ENCODE measurements at places on chromosomes 7 and 10. TPM values are rescaled to one million over a fixed set of nuclear protein-coding genes. Genes with fewer than 3 reads are reported as not detected.

DNA sequence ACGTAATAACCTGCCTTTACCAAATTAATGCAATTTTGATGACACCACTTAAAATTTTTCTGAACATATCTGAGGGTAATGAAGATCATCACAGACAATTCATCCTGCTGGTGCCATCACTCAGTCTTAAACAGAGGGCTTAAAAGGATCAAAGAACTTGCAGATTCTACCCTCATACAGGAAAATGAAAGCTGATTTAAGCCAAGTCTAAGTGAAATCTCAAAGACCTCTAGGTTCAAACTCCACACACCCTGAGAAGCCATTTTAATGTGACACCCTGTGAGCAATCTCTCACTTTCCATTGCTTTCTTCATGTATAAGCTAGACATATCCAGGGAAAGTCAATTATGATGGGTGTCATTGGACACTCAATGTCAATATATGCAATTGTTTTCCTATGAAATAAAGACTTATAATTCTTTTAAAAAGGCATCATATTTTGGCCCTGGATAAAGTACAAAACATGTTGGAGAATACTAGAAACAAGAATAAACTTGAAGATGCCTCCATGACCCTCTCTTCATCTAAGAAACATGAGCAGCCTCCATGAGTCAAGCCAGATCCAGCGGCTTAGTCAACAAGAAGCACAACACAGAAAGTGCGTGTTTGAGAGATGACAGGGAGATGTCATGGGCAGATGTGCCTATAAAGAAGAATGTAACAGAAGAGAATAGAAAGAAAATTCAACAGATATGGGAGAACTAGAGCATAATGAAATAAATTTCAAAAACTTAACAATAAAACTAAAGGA lies 291.9 kb downstream of the PARD3 start:
- no peak for DNase-seq

DNA sequence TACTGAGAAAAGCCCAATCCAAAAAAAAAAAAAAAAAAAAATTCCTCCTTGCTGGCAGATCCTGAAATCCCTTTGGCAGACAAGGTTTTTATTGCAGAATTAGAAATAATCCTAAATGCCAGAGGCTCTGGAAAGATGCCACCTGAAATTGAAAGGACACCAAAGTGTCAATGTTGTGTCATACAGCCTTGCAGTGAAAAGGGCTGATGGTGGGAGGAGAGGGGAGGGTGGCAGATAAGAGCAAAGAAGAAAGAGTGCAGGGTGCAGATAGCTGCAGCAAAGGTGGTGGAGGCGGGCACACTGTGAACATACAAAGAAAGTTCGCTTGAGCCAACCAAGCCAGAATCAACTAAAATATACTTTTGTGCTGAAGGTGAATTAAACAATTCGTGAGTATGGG lies 8.2 kb upstream of the OPTN start:
- DNase-seq: no peak

CDK14 gene
- 0.84 TPM for total RNA-seq

DNA sequence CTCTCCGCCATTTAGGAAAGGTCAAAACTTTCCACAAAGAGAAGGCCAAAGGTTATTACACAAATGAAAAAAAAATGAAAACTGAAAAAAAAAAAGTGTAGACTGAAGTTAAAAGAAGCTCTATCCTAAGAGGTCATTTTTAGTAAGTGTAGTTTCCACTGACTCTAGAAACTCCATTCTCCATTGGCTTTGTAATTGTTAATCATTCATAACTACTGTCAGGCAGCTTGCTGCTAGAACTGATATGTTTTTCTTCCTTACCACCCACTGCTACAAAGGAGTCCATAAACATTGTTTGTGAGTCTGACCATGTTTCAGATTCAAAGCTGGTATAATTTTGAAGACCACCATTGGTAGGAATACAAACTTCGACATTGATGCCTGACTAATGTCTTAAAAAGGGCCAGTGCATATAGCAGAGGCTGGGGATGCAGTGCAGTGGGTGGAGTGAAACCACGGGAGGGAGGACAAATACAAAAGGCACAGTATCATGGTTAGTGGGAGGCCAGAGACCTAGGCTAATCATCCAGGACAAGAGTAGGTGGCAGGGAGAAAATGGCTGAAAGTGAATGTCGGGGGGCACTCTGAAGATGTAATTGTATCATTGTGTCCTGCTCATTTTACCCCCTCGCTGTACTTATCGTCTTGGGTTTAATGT lies 16.9 kb upstream of the DYNC1I1 start:
- DNase-seq: no peak

DNA sequence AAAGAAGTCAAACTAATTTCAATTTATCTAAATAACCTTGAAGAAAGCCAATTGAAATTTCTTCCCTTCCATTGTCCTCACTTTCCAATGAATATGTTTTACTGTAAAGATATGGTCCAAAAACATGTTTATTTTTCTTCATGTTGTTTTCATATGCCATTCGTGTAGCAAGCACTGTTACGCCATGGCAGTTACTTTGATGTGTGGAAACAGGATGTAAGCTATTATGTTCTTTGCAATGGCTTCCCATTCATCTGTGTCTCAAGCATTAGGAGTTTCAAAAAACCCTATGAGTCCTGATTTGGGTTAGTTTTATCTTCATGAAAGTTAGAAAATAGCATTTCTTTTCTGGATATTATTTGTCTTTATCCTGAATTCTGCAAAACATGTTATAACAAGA lies 31.0 kb downstream of the GPR141 start:
- no peak for DNase-seq

GRCh38 chr10:93417266-93417665 lies 64.9 kb downstream of the MYOF start:
- no peak for DNase-seq

GRCh38 chr10:454860-455259 lies 234.6 kb downstream of the DIP2C start:
- peak; percentile 30 for DNase-seq

- DNase-seq: no peak
These were observed 41.9 kb downstream of the MET start for GRCh38 chr7:116713918-116714317.

DNA sequence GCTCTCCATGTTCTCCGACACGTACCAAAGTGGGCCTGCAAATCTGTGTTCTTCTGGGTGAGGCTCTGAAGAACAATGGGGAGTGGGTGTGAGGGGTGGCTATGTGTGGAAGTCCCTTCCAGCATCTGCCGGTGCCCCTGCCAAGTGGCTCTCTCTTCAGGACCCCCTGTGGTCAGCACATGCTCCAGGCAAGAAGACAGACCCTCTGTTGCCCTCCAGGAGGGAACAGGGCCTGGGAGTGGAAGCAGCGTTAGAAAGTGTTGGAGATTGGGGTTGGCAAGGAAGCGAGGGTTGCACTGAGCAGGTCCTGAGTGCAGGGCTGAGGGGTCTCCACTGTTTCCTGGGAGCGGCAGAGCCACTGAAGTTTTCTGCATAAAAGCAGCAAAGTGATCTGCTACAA lies 60.5 kb downstream of the EMX2 start:
- DNase-seq: no peak

- DNase-seq: no peak
These were observed 286.4 kb upstream of the MEOX2 start for GRCh38 chr7:15972862-15973275.

PDE1C gene
- not detected for total RNA-seq

ST7 gene
- 8.1 TPM for total RNA-seq

GRCh38 chr7:20932785-20933527 lies 146.3 kb upstream of the SP8 start:
- DNase-seq: no peak

DNA sequence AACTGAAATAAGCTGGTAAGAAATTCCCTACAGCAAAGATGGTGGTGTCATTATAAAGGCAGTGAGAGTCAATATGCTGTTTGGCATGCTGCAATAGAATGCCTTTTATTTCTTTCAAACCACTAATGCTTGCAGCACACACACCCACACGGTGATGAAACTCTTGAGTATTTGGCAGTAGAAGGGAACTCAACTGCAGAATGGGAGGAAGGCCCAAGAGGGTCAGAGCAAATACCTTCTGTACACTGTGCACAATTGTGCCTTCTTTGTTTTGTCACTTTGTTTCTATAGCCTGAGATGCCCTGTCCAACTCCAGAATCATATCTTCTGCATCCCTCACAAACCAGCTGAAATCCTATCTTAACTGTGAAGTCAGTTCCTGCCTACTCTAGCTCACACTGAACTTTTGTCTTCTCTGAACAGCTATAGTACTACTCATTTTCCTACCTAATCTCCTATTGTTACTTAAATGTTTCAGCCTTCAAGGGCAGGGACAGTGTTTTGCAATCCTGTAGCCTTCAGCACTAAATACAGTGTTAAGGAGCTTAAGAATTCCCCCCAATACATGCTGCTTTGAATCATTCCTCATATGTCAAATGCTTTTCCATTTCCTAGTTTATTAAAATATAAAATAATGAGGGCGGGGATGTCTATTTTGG lies 22.2 kb downstream of the MMS19 start:
- no peak for DNase-seq

DNA sequence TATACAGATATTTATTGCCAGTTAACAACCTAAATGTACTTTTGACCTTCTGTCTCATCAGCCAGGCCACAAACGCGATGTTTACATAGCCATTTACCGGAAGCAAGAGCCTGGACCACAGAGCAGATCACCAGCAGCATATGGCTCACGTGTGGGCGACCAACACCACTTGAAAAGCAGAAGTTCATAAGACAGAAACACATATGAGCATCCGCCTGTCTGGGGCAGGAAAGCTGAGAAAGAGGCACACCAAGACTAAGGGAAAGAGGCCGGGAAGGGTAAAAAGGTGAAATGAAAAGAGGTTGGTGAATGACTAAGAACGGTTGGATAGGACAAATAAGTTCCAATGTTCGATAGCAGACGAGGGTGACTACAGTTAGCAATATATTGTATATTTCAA lies 1.3 kb downstream of the ABCB1 start:
- peak; percentile 69 for DNase-seq

- no peak for DNase-seq
These were observed 140.1 kb downstream of the PLXNA4 start for GRCh38 chr7:132436121-132436520.

MRM2 gene
- total RNA-seq: 32.1 TPM

DNA sequence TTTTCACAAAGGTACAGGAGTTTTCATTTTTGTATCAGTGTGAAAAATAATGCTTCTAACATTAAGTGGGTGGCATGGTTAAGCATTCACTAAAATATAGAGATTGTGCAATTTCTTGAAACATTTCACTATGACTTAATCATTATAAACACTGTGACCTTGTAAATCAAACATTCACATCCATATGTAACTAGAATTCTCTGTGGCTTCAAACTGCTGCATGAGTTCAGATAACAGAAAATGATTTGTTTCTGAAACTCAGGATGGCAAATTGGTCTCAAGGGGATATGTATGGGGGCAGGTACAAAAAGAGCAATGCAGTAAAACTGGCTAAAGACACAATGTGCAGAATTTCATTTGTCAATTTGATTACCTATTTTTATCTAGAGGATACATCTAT lies 3.8 kb downstream of the FAM133B start:
- no peak for DNase-seq

DNA sequence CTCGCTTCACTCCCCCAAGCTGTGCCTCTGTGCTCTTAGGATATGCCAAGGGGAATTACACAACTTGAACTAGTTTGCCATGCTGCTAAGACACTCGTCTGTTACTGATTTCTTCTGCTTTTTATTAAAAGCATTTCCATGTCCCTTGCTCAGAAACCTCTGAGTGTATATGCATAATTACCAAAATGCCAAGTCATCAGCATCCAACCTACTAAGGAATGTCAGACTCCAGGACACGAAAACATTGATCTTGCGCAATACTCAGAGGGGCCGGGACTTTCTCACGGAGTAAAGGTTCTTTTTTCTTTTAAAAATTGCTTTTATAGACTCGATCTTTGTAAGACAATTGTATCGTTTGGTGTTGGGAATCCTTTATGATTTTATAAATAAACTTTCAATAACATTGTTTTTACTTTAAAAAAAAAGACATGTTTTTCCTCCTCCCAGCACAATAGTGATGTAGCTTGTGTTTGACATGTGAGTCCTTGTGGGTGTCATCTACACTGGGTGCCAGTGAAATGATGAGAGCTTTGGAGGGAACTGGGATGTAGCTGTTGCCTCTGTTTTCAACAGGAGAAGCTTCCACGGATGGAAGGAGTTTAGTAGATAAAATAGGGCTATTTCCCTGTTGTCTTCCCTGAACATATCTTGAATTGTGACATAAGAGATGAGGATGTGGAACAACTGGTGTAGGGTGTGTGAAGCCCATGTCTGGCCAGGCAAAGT lies 43.6 kb downstream of the CNNM1 start:
- DNase-seq: no peak

DNA sequence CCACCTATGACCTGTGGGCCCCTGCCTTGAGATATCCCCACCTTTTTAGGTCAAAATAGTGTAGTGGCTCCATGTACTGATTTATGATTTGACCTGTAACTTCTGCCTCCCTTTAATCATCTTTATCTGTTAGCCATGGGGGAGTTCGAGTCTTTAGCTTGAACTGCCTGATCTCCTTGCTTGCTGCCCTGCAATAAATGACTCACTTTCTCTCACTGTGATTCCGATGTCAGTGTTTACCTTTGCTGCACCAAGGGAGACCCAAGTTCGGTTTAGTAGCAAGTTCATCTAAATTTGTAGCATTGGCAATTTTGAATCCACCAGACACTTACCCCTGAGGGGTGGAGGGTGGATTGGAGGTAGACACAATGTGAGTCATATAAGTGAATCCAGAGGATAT lies 814.6 kb upstream of the AUTS2 start:
- DNase-seq: no peak

DNA sequence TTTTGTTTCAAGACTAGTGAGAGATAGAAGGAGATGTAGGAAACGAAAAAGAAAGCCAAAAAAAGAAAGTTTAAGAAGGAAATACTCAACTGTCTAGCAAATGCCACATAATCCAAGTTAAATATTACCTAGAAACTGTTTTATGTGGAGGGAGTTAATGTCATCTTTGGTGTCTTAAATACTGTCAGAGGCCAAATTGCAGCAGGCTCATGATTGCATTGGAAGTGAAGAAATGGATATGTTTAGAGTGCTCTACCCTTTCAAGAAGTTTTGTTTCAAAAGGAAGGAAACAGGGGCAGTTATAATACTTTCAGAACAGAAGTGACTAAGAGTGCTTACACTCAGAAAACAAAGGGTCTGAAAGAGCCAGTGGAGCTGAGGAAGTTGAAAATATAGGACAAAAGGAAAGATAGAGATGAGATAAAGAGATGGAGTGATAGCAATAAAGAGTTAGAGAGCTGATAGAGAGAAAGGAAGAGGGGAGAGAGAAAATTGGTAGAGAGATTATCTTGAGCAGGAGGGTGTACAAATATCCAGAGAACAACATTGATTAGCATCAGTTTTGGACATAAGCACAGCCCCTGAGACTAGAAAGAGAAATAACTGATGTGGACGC lies 28.0 kb upstream of the GNAI1 start:
- no peak for DNase-seq

DNA sequence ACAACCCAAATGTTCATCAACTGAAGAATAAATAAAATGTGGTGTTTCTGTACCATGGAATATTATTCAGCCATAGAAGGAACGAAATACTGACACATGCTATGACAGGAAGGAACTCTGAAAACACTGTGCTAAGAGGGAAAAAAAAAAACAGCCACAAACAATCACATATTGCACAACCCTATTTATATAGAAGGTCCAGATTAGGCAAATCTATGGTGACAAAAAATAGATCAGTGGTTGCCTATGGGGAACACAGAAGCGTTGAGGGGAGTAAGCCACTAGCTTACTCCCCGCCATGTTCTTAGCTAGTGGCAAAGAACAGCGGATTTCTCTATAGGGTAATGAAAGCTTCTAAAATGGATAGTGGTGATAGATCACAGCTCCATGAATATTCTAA lies 198.4 kb downstream of the TPST1 start:
- DNase-seq: no peak

HTRA1 gene
- not detected for total RNA-seq

GRCh38 chr10:108894402-108895301 lies 1028.7 kb downstream of the XPNPEP1 start:
- DNase-seq: no peak

- no peak for DNase-seq
These were observed 272.5 kb downstream of the DGKB start for GRCh38 chr7:14630048-14630447.
